ENCODE measurements at places on chromosomes 5 and 9.

DNA sequence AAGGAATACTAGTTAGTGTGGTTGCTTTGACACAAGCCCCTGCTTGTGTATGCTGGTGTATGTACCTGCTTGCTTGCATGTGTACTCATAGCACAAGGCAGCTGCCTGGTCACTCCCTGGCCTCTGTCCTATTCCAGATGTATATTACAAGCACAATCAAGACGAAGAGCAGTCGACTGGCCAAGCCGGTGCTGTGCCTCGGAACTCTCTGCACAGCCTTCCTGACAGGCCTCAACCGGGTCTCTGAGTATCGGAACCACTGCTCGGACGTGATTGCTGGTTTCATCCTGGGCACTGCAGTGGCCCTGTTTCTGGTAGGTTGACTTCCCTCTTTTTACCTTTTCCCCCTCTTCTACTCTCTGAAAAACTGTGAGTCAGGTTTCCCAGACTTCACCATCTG, 72.1 kb downstream of the BAAT start:
- no peak for DNase-seq

DNA sequence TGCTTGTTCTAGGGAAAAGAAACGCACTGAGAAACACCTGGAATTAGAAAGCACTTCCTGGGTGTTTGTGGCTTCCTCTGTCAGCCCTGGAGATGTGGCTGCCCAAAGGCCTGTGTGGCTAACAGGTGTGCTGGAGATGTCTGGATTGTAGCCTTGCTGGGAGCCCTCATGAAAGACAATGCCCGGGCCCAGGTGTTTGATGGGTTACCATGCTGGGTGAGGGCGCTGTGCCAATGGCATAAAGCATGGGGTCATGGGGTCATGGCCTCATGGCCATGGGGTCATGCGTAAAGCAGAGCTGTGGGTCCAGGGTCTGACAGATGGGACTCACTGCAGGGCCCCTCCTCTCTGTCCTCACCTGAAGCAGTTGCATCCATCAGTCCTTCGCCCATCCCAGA, 21.6 kb downstream of the ANKRD33B start:
- no peak for DNase-seq

DNA sequence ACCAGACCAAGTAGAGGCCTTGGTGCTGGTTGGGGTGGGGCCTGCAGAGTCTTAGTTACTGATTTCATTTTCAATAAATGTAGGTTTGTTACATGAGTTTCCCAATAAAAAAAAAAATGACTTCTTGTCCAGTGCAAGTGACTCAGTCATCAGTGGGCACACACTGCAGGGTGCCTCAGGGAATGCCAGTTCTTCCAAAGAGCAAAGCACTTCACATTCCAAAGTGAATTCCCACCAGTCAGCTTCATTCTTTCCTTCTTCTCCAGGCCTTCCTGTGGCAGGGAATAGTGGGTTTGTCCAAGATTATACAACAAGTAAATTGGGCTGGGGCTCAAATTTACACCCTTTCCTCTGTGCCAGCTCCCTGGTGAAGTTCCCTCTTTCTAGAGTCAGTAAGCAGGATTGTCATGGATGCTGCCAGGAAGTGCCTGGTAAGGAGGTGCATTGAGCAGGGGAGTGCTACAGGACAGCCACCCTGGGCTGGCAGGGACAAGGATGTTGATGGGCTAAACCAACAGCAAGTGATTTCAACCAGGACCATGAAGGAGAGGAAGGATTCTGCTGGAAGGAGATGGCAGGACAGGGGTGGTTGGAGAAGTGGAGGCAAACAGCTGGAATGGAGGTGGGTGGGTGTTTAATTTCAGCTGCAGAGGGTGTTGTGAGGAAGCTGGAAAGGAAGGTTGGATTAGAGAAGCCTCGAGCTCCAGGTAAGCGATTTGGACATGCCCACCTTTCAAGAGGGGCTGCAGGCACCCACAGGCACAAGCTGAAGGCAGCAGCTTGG, 3.7 kb upstream of the B4GALT7 start:
- no peak for DNase-seq

- DNase-seq, result no peak
Observed at GRCh38 chr9:75814667-75815066, 75.8 kb upstream of the PCSK5 start.

DNA sequence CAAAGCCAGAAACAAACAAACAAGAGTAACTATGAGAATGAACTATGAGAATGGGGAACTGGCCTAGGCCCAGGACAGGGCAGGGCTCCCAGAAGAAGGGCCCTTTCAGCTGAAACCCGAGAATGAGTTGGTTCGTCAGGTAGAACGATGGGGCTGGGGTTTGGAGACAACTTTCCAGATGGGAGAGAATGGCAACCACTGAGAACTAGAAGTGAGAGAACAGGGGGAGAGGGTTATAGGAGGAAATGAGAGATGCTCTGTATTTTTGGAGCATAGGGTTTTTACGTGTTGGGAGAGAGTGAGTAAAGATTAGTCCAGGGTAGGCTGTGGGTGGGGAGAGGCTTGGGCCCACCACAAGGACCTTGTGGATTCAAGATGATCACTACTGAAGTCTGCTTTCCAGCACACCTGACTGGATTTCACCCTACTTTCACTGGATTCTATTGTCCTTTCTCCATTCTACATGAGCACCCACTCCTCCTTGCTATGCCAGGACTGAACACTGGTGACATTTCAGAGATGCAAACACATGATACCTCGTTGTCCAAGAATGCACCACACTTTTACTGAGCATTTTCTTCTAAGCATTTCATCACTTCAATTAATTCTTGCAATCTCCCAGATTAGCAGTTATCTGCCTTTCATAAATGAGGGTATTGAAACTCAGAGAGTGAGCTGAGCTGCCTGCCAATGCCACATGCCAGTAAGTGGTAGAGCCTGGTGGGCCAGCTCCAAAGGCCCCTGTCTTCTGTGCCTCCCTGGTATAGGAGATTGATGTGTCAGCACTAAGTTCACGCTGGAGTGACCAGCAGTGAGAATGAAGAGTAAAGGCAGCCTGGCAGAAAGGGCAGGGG, 3.2 kb upstream of the TMEM268 start:
- no peak for DNase-seq

GRCh38 chr5:92023141-92023471, 640.0 kb upstream of the ARRDC3 start:
- DNase-seq, result no peak

DNA sequence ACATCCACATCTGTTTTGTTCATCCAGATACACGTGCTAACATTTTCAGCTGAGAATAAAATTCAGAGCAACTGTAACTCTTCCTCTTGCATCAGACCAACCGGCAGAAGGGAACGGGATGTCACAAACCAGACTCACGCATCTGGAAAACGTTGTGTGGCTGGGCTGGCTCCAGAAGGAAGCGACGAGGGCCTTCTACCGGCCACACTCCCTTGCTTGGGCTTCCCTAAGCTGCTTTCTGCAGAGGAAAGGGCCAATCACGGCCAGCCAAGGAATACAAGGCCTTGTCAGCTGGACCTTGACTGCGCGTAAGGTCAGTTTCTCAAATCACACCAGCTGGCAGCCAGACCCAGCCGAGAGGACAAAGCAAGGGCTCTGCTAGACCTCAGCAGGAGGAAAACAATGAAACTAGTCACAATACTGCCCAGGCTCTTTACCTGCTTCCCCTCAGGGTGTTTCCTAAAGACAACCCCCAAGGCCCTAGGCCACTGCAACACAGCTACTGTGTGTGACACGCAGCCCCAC, 106.1 kb downstream of the THBS4 start:
- no peak for DNase-seq

GRCh38 chr5:57303985-57304384, 130.1 kb downstream of the GPBP1 start:
- DNase-seq, result no peak

DNA sequence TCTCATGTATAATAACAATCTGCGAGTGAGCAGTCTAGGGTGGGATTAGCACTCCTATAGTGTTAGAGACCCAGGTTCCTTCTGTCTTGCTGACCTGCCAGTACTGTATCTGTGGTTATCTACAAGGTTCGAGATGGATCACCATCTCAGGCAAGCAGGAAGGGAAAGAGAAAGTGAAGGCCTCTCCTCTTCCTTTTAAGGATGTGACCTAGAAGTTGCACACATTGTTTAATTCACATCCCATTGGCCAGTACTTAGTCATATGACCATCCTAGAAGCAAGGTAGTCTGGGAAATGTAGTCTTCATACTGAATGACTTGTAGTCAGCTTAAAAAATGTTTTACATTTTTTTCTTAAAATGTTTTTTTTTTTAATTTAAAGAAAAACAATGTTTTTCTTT, 168.6 kb downstream of the CARTPT start:
- DNase-seq, result no peak

DNA sequence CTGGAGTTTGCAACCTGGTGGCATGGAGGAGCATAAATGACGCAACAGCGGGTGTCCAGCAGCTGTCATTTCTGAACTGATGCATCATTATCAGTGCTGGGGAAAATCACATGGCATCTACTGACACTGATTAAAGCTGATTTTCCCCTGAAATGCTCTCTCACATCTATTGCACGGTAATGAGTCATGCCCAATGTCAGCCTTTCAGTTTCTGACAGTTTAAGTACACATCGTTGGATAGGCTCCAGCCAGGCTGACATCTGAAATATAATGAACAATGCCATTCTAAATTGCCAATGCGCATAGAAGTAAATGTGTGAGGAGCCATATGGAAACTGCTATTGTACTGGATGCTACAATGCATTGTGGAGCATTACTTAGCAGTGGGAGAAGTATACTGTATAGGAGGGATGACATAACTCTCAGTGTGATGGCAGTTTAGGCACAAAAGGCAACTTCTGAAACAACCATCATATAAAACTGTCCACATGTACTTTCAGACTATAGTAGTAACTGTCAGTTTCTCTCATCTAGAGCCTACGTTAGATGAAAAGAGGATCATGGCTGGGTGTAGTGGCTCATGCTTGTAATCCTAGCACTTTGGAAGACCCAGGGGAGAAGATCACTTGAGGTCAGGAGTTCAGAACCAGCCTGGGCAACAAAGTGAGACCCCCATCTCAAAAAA, 389.3 kb upstream of the DMAC1 start:
- peak; percentile 4 for DNase-seq

DNA sequence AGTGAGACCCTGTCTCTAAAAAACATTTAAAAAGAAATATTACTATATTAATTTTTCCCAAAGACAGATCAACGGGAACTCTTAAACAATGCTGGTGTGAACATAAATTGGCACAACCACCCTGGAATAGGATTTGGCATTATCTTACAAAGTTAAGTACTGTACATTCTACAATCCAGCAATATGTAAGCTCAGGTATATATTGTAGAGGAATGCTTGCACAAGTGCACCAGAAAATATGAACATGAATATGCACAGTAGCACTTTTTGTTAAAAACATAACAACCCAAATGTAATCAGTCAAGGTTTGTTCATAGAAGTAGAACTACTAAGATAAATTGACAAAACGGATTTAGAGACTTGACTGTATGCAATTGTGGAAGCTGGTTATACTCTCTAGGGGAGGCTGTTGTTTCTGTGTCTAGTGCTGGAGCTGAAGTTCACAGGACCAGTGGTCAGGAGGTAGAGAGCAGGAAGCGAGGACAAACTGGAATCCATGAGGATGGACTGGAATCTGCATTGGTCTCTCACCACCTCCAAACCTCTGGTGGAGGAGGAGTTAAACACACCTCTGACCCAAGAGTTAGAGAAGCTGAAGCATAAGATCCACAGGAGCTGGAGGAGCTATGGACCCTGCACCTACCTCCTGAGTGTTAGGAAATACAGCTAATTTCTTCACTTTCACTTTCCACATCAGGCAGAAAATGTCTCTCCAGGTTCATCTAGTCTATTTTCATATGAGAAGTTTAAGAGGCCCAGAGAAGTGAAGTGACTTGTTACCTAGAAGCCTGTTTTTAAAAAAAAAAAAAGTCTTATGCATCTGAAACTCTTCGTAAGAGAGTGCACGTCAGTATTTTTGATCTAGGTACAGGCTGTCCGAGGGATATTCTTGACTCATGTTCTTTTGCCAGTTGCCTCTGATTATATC, 20.3 kb upstream of the RIC1 start:
- DNase-seq, result no peak

DNA sequence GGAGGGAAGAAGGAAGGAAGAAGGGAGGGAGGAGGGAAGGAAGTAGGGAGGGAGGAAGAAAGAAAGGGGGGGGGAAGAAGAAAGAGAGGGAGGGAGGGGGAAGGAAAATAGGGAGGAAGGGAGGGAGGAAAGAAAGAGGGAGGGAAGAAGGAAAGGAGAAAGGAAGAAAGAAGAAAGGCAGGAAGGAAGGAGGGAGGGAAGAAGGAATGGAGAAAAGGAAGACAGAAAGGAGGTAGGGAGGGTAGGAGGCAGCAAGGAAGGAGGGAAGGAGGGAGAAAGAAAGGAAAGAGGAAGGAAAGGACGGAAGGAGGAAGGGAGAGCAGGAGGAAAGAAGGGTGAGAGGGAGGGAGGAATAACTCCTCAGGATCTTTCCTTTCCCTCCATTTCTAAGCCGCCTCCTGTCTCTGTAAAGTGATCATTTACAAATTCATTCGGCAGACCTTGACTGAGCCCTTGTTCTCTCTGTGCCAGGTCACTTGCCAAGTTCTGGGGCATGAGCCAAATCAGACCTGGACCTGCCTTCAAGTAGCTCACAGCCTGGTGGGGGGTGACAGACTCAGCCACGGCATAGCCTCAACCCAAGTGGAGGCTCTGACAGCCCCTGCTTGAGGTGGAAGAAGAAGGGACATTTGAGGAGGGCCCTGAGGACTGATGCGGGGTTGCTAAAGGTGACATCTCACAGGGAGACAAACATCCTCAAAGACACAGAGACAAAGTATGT, 69.0 kb upstream of the HRH2 start:
- no peak for DNase-seq

- no peak for DNase-seq
Observed at GRCh38 chr5:141508798-141509611, 20.1 kb downstream of the PCDHGC5 start.

GRCh38 chr5:45691656-45692055, 4.5 kb downstream of the HCN1 start:
- no peak for DNase-seq

- no peak for DNase-seq
Observed at GRCh38 chr9:96777426-96777864, 442 bp downstream of the ZNF510 start.

DNA sequence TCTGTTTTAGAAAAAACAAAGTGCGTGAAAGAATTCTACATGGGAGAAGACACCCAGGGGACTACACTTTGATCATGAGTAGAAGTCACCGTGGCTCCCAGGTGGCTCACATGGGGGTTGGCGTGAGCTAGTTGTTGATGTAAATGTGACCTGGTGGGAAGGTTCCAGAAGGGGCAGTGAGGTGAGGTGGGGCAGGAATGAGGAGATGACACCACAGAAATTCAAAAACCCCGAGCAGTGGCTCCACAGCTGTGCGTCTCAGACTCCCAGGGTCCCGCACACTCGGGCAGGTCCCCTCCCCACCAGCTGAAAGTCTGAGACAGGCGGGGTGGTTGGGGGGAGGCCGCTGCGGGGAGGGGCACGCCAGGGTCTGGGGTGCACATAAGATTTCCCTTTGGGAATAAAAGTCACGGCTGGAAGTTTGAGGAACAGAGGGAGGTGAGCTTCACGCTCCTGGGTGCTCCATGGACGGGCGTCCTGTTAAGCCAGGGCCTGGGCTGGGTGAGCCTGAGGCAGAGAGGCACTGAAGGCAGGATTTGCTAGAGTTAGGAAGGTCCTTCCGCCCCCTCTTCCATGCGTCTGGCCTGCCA, 29.9 kb downstream of the GLT6D1 start:
- DNase-seq, result no peak

Data from activated CD4-positive, alpha-beta T cell treated with anti-CD3 and anti-CD28 coated beads for 24 hours (primary cell).